Hepatocyte (in vitro differentiated cells): ENCODE measurements at places on chromosomes 2 and 18. TPM values are rescaled to one million over a fixed set of nuclear protein-coding genes. Genes with fewer than 3 reads are reported as not detected.

DNA sequence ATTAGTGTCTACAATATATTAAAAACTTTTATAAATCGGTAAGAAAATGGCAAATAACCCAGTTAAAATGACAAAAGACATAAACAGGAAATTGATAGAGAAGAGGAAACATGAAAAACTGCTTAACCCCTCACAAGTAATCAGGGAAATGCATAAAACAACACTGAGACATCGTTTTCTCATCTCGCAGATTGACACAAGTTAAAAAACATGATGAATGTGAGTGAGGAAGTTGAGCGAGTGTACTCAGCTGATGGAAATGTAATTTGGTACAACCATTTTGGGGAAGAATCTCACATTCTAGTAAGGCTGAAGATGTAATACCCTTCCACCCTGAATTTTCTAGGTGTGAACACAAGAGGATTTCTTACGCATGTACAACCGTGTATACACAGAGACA, 18.0 kb upstream of the THOC1 start:
- no peaks in the 10 kb centered on the region for H3K36me3 ChIP-seq
- H3K27me3 ChIP-seq = no peaks in the 10 kb centered on the region
- no peak overlapping the region for H3K27ac ChIP-seq
- H3K4me3 ChIP-seq = no peak overlapping the region
- H3K4me1 ChIP-seq = no peaks in the 10 kb centered on the region

DNA sequence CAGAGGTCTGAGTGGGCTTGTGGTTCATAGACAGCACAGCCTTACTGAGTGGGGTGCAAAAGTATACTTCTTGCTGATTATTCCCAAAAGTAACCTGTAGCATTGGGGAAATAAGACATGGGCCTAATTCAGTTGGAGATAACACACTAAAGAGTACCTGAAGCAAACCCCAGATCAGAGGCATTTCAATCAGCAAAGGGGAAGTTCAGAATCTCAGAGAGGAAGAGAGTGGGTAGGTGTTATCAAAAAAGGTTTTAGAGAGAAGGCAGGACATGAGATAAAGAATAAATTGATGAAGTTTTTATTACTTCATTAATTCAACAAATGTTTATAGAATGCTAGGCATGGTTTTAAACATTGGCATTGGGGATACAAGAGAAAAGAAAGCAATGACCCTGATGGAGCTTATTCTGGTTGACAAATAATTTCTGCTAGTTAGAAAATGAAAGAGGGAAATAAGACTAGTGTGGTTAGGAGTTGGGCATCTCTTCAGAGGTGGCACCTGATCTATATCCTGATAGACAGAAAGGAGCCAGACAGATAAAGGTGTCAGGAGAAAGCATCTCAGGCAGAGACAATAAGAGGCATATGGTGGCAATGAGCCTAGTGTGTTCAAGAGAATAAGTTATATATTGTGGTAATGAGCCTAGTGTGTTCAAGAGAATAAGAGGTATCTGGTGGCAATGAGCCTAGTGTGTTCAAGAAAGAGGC, 153.8 kb upstream of the SETBP1 start:
- H3K36me3 ChIP-seq = no peaks in the 10 kb centered on the region
- DNase-seq = no peak
- H3K27me3 ChIP-seq = no peaks in the 10 kb centered on the region

Gene PLCD4
- total RNA-seq = 0.52 and 1.7 TPM in 2 replicates

DNA sequence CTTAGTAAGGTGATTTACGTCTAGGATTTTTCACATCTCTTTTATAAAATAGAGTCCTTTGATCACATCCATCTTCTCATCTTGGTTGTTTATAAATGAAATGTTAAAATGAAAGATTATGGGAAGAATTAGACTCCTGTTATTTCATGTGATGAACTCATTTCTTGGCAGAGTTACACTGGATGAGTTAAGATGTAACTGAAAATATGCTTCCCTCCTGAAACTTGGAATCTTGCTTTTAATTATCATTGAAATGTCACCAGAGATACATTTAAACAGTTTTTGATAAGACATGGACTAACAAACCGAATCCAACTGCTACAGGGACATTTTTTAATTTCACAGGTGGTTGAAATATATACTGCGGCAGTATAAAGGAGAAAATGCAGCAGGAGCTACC, 274.0 kb downstream of the DLGAP1 start:
- H3K27me3 ChIP-seq = no peaks in the 10 kb centered on the region
- no peak overlapping the region for H3K27ac ChIP-seq
- no peaks in the 10 kb centered on the region for H3K4me1 ChIP-seq
- no peak for DNase-seq
- no peaks in the 10 kb centered on the region for H3K36me3 ChIP-seq

- H3K27me3 ChIP-seq = no peaks in the 10 kb centered on the region
- no peaks in the 10 kb centered on the region for H3K36me3 ChIP-seq
- H3K27ac ChIP-seq = peak overlapping the region; percentile 19
- no peaks in the 10 kb centered on the region for H3K4me1 ChIP-seq
- DNase-seq = peak; percentile 63
- H3K4me3 ChIP-seq = no peak overlapping the region
Observed at GRCh38 chr2:88669482-88670214, 21.8 kb upstream of the RPIA start.

- H3K4me1 ChIP-seq = no peaks in the 10 kb centered on the region
- H3K36me3 ChIP-seq = no peaks in the 10 kb centered on the region
- DNase-seq = no peak
- H3K27ac ChIP-seq = no peak overlapping the region
- H3K27me3 ChIP-seq = no peaks in the 10 kb centered on the region
Observed at GRCh38 chr18:35075132-35075531, 33.9 kb downstream of the MAPRE2 start.

Gene IFIH1
- total RNA-seq = 6.2 and 10.1 TPM in 2 replicates

Gene TGFA
- total RNA-seq = 2.4 and 5.6 TPM in 2 replicates

DNA sequence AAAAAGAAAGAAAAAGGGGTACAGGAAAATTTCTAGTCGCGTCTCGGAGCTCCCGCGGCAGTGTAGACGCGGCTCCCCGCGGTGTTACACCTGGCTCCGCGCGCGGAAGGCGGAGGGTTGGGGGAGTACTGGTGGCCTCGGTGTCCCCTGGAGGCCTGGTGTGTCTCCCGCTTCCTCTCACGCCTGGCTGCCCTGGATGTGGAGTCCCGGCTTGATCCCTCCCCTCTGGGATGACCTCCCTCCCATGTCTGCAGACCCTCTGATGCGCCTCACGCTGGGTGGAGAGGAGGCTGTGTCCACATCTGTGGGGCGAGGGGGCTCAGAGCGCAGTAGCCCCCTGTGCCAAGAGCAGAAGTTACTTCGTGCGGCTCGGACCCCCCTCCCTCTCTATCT, 1.2 kb downstream of the KIF5C start:
- H3K4me3 ChIP-seq = peak overlapping the region; percentile 21
- no peaks in the 10 kb centered on the region for H3K36me3 ChIP-seq
- DNase-seq = peak; percentile 8
- H3K27me3 ChIP-seq = peaks cover 42% of the 10 kb centered on the region
- no peak overlapping the region for H3K27ac ChIP-seq
- H3K4me1 ChIP-seq = peaks cover 13% of the 10 kb centered on the region

DNA sequence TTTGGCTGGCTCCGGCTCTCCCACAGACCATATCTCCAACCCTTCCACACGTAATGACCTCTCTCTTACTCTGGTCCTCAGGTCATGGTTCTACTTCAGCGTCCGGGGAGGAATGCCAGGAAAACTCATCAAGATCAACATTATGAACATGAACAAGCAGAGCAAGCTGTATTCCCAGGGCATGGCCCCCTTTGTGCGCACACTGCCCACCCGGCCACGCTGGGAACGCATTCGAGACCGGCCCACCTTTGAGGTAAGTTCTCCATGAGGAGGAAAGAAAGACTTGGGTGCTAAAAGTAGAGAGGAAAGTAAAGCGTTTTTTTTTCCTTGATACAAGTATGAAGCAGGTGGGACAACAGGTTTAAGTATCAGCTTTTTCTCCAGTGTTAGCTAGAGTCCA, 1.9 kb downstream of the AGBL5 start:
- H3K27me3 ChIP-seq = no peaks in the 10 kb centered on the region
- H3K36me3 ChIP-seq = no peaks in the 10 kb centered on the region
- no peak for DNase-seq
- no peak overlapping the region for H3K4me3 ChIP-seq
- peaks cover 12% of the 10 kb centered on the region for H3K4me1 ChIP-seq

GRCh38 chr2:168730344-168730743, 72.1 kb upstream of the NOSTRIN start:
- H3K27ac ChIP-seq = no peak overlapping the region
- no peaks in the 10 kb centered on the region for H3K36me3 ChIP-seq
- H3K4me1 ChIP-seq = no peaks in the 10 kb centered on the region
- no peaks in the 10 kb centered on the region for H3K27me3 ChIP-seq
- no peak overlapping the region for H3K4me3 ChIP-seq

DNA sequence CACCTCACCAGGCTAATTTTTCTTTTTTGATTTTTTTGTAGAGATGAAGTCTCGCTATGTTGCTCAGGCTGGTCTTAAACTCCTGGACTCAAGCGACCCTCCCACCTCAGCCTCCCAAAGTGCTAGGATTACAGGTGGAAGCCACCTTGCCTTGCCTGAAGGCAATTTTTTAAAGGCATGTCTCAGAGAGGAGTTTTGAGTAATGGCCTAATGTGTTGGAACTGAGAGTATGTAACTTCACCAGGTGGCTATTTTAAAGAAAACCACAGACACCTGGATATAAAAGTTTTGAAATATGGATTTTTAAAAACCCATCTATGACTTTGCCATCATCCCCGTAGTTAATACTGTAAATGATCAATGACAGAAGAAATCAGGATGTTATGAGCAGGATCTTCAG, 119.8 kb upstream of the ATP8B1 start:
- DNase-seq = no peak
- no peak overlapping the region for H3K4me3 ChIP-seq
- H3K27ac ChIP-seq = no peak overlapping the region
- no peaks in the 10 kb centered on the region for H3K27me3 ChIP-seq
- H3K36me3 ChIP-seq = no peaks in the 10 kb centered on the region

DNA sequence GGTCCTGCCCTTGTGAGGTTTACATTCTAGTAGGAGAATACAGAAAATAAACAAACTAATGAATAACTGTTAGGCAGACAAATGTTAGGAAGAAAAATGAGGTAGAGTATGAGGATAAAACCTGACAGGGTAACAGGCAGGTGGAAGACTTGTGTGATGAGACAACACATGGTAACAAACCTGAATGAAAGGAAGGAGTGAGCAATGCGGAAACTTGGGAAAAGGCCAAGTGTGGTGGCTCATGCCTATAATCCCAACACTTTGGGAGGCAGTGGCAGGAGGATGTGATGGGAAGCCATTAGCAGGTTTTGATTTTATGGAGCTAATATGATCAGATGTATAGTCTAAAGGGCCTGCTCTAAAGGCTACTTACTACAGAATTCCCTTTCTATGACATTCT, 74.2 kb downstream of the INO80D start:
- DNase-seq = no peak
- H3K4me3 ChIP-seq = no peak overlapping the region
- no peaks in the 10 kb centered on the region for H3K36me3 ChIP-seq
- H3K4me1 ChIP-seq = no peaks in the 10 kb centered on the region

DNA sequence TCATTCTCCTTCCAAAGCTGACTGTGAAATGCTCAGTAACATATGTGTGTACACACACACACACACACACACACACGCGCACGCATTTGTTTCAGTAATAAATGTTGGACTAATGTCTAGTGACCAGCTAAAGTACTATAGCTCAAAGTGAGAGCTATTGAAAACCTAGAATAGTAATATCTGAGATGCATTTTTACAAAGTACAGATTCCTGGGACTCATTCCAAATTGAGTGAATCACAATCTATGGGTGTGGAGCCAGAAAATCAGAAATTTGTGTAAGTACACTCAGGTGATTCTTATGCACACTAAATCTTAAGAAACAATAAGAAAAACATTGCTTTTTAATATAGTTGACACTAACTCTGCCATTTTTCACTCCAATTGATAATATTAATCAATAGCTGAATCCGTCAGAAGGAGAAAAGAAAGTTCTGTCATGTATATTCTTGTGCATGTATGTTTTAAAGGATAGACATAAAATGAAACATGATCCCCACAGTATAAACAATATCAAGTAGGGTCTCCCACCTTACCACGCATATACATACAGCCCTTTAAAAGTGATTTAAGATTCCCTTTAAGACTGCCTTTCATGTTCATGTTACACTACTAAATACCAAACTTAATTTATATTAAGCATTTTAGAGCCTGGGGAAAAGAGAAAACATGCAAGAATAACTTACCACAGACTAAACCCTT, 123.5 kb downstream of the ATAD2B start:
- peak; percentile 7 for DNase-seq
- no peak overlapping the region for H3K27ac ChIP-seq
- H3K36me3 ChIP-seq = no peaks in the 10 kb centered on the region
- peaks cover 7% of the 10 kb centered on the region for H3K4me1 ChIP-seq
- H3K27me3 ChIP-seq = no peaks in the 10 kb centered on the region

Gene OSBPL6
- 3.0 and 3.9 TPM in 2 replicates for total RNA-seq

- H3K4me1 ChIP-seq = no peaks in the 10 kb centered on the region
- H3K4me3 ChIP-seq = no peak overlapping the region
- no peak for DNase-seq
- H3K27me3 ChIP-seq = peaks cover 2% of the 10 kb centered on the region
Observed at GRCh38 chr2:974054-974453, 23.4 kb downstream of the SNTG2 start.

DNA sequence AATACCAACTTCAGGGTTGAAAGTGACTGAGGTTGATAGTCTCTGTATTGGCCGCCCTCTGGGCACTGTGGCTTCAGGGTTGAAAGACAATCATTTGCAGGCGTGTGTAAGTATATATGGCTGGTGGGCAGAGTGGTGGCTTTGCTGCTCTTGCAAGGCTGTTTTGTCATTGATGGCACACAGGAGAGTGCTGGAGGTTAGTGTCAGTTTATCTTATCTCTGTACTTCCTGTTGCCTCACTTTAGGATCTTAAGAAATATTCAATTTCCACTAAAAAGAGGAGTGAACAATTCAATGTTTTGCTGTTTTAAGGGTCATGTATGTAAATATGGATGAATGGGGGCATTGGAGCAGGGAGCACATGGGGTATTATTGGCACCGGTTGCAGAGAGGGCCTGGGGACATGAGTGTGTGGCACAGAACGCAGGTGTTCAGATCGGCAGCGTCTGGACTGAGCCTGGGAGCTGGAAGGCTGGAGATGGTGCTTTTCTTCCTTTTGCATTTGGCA, 51.5 kb downstream of the NCK2 start:
- H3K27me3 ChIP-seq = no peaks in the 10 kb centered on the region
- no peak for DNase-seq
- H3K4me1 ChIP-seq = peaks cover 43% of the 10 kb centered on the region
- H3K4me3 ChIP-seq = no peak overlapping the region
- peak overlapping the region; percentile 18 for H3K27ac ChIP-seq

DNA sequence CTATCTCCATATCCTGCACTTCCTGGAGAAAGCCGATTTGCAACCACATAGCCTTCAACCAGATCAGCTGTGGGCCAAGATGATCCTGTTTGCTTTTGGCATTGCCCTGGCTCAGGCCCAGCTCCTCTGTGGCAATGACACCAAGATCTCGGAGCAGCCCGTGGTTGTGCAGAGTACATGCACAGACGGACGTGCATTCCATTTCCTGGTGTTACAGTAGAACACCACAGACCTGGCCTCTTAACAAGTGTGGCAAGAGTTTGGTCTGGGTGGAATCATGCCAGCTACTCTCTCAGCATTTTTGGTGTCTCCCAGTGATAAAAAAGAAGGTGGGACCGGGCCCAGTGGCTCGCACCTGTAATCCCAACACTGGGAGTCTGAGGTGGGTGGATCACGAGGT, 20.0 kb downstream of the MALT1 start:
- no peaks in the 10 kb centered on the region for H3K4me1 ChIP-seq
- H3K27me3 ChIP-seq = no peaks in the 10 kb centered on the region
- no peak overlapping the region for H3K4me3 ChIP-seq
- peaks cover 4% of the 10 kb centered on the region for H3K36me3 ChIP-seq
- DNase-seq = no peak

GRCh38 chr2:5748946-5749345, 56.8 kb downstream of the SOX11 start:
- H3K27ac ChIP-seq = no peak overlapping the region
- no peaks in the 10 kb centered on the region for H3K27me3 ChIP-seq
- H3K4me3 ChIP-seq = no peak overlapping the region
